ENCODE measurements at places on chromosomes 2 and 18.

DNA sequence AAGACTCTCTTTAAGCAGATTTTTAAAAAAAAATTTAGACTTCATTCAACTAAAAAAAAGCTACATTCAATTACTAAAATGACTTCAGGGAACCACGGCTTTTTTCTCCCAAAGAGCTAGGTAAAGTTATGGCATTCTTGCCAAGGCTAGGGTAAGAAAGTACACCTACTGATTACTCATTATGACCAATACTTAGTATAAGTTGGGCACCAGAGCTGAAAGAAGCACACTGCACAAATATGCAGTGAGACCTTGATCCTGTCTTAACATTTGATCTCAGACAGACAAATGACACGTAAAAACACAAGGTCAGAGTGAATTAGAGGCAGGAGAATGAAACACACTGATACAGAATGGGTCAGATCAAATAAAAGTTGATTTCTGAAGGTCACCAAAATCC is 88.7 kb downstream of the THADA start:
- DNase-seq: no peak

GRCh38 chr2:186533717-186534116 is 47.7 kb downstream of the ZC3H15 start:
- DNase-seq: no peak

GRCh38 chr2:217293607-217294006 is 433.7 kb upstream of the TNP1 start:
- DNase-seq: no peak

GRCh38 chr18:79919089-79919488 is 32.4 kb downstream of the SLC66A2 start:
- DNase-seq: no peak

DNA sequence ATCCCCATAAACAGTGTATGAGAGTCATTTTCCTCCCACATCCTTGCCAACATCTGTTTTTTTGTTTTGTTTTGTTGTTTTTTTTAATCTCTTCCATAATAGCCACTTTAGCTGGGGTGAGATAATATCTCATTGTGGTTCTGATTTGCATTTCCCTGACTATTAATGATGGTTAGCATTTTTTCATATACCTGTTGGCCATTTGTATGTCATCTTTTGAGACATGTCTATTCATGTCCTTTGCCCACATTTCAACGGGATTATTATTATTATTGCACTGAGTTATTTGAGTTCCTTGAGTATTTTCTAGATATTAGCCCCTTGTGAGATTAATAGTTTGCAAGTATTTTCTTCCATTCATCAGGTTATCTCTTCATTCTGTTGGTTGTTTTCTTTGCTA is 223.3 kb downstream of the LPIN1 start:
- no peak for DNase-seq

- DNase-seq: no peak
Measured at GRCh38 chr2:196153480-196153879, 17.9 kb downstream of the STK17B start.

DNA sequence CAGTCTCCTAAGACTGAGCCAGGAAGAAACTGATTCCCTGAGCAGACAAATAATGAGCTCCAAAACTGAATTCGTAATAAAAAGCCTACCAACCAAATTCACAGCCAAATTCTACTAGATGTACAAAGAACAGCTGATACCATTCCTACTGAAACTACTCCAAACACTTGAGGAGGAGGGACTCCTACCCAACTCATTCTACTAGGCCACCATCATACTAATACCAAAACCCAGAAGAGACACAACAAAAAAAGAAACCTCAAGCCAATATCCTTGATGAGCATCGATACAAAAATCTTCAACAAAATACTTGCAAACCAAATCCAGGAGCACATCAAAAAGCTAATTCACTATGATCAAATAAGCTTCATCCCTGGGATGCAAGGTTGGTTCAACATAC is 20.0 kb downstream of the RNU4ATAC start:
- no peak for DNase-seq

DNA sequence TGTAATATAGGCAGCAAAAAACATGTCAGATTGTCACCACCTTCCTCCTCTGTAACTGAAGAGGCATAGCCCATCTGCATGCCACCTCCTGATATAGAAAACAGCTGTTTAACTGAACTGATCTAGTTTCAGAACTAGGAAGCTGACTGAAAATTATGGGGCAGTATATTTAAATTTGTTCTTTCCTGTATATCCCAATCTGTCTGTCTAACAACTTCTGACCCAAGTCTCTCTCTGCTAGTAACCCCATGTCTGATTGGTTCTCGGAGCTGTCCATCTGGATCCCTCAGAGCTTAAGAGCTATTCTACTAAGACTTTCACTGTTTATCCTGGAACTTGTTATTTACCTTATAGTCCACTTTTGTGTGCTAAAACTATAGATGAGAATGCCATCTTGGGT is 68.2 kb upstream of the SLC35G4 start:
- no peak for DNase-seq

GRCh38 chr2:71782323-71782722 is 329.0 kb downstream of the DYSF start:
- DNase-seq: no peak

GRCh38 chr2:216985658-216986141 is 125.8 kb upstream of the TNP1 start:
- DNase-seq: no peak

Data from bone marrow (tissue), 2 donors.